ENCODE measurements at places on chromosomes 6 and 20. TPM values are rescaled to one million over a fixed set of nuclear protein-coding genes. Genes with fewer than 3 reads are reported as not detected.

PSORS1C1 gene
- not detected for total RNA-seq

DNA sequence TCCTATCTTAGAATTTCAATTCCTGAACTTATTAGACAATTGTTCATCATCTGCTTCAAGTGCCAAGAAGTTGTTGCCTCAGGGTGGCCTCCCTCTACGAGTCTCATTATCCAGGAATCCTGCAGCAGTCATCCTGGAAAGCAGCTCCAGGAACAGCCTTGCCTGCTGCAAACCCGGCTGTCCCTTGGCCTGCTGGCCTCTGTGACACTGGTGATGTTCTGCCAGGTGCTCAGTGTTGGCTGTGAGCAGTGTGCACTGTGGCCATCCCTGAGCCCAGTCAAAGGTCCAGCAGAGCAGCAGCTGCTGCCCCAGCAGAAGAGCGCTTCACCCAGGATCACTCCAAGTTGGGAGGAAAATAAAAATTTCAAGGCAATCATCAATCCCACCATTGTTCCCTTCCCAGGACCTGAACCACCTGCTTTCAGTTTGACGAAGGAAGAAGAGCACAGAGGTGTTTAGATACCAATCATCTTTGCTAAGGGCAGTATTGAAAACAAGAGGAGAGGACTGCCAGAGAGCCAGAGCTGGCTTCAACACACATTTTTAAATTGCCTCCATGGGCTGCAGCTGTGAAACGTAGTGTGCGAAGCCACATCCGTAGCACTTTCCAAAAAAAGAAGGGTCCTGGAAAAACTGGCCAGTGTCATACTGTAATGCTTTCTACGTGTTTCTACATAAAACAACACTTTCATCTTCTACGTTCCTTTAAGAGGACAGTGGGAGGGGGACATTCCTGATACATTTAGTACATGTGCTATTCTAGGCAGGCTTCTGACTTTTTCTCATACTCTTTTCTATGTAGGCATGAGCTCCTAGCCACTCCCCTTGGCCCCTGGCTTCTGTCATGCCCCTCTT lies 7.2 kb upstream of the FAM50B start:
- H3K27ac ChIP-seq = no peak overlapping the region
- DNase-seq = no peak
- H3K4me3 ChIP-seq = no peak overlapping the region

DNA sequence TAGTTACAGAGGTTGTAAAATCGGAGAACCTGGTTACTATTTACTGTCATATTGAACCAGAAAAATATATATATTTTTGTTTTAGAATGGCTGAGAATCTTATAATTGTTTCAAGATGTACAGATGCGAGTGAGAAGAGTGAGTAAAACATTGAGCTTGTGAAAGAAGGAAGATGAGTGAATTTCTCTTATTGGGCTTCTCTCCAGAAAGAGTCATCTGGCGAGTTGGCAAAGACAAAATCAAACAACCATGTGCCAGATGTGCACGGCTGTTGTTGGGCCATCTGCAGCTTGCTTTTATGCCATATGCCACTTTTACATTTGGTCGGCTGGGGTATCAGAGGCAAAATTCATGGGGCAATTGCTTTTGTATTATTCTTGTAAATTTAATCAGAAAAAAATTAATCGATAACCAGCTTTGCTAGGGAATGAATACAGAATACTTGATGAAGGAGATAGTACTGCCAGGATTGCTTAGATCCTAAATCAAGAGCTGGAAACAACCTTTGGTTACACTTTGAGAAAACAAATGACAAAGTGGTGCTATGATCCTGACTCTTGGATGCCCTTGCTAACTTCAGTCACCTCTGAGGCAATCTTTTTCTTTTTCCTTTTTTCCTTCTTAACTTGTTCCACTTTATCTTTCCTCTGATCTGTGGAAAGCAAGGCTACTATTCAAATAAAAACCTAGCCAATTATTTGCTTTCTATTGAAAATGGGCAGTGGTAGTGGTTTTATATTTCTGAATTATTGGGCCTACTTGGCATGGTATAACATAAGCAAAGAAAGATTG lies 97.1 kb upstream of the GRIK2 start:
- H3K27ac ChIP-seq = no peak overlapping the region
- no peaks in the 10 kb centered on the region for H3K4me1 ChIP-seq
- no peak overlapping the region for H3K4me3 ChIP-seq
- H3K36me3 ChIP-seq = no peaks in the 10 kb centered on the region
- DNase-seq = no peak

- no peak overlapping the region for H3K27ac ChIP-seq
- peaks cover 2% of the 10 kb centered on the region for H3K27me3 ChIP-seq
- H3K36me3 ChIP-seq = no peaks in the 10 kb centered on the region
- no peaks in the 10 kb centered on the region for H3K4me1 ChIP-seq
- DNase-seq = no peak
Measured at GRCh38 chr6:52104979-52105378, 17.6 kb upstream of the PKHD1 start.

DNA sequence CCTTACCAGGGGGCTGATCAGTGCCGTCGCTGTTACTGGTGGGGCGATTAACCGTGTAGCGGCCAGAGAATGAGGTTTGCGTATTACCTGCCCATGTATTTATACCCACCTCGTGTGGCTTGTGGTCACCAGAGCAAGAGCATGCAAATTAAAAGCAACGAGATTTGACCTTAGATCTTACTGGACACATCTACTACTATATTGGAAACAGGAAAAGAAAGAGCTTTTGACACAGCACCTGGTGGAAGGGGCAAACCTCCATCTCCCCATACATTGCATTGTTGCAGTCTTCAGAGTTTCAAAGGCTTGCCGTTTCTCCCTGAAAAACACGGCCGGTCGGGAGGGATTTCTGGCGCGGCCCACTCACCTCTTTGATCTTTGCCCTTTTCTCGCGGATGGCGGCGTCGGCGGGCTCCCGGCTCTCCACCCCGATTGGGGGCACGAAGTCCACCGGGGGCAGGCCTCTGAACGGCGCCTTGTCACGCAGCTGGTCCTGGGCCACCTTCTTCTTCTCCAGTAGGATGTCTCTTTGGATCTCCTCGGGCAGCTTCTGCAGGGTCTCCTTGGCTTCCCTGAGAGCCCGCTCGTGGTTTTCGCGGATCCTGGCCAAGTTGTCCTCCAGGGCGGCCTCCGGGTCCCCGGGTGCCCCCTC lies 1.3 kb downstream of the MAN1A1 start:
- no peaks in the 10 kb centered on the region for H3K27me3 ChIP-seq
- DNase-seq = peak; percentile 57
- H3K4me1 ChIP-seq = peaks cover 12% of the 10 kb centered on the region
- H3K27ac ChIP-seq = peak overlapping the region; percentile 28
